ENCODE measurements at places on chromosomes 13 and 19. TPM values are rescaled to one million over a fixed set of nuclear protein-coding genes. Genes with fewer than 3 reads are reported as not detected.

Gene ATP4A
- total RNA-seq: not detected

Gene PKN1
- 114 TPM for total RNA-seq

Gene CELF5
- not detected for total RNA-seq

Gene CYP2F1
- not detected for total RNA-seq

Gene TGDS
- total RNA-seq: 10.1 TPM

Gene SHANK1
- total RNA-seq: 2.1 TPM

Gene SIGLEC14
- not detected for total RNA-seq

Gene ZNF836
- total RNA-seq: 10.8 TPM

Gene PIAS4
- 17.7 TPM for total RNA-seq

Gene RASGRP4
- total RNA-seq: not detected

Gene TSSK6
- total RNA-seq: 1.1 TPM

Gene METTL21C
- total RNA-seq: not detected
